ENCODE measurements at places on chromosomes 6 and 20.

DNA sequence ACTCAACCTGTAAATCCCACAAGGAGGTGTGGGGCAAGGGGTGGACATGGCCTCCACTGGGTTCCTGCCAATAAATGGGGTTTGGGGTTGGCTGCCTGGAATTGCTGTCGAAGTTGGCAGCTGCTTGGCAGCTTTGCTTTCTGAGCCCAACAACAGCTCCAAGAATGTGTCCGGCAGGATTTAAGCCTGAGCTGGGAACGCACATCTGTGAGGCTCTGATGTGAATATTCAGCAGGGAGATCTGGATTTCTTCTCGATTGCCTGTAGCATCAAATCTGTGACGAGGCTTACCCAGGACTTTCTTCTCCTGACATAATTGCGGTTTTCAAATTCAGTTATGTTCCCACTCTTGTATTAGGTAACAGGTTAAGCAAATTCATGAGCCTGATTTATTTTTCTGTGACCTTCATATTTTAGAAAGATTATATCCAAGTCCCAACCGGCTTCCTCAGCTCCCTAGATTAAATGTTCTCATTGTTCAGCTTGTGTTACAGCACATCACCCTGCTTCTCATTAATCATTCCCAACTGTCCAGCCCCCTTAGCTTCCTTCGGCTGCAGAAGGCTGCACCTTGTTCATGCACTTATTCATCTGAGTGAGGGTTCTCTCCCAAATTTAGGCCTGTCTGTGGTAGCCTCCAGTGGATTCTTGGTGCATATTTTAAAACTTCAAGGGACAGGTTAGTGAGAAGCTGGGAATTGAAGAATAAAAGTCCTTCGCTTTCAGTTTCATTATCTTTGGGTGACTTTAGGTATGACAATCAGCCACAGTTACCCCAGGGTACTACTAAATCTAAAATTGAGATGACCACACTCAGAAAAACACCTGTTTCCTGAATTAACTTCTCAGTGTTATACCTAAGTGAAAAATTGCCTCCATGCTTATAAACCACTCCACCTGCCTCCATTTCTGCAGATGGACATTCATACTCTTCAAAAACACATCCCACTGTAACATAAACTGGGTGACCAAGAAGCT lies 310.0 kb downstream of the ESR1 start:
- no peak for DNase-seq

GRCh38 chr6:30914854-30915590 lies 984 bp downstream of the VARS2 start:
- DNase-seq, result peak; percentile 12

- DNase-seq, result no peak
Measured at GRCh38 chr6:152637296-152638047, at the start of gene SYNE1. Gene SYNE1 (minus strand): TSS chr6:152637362. CDS start chr6:152628331, 9,031 bp downstream.

DNA sequence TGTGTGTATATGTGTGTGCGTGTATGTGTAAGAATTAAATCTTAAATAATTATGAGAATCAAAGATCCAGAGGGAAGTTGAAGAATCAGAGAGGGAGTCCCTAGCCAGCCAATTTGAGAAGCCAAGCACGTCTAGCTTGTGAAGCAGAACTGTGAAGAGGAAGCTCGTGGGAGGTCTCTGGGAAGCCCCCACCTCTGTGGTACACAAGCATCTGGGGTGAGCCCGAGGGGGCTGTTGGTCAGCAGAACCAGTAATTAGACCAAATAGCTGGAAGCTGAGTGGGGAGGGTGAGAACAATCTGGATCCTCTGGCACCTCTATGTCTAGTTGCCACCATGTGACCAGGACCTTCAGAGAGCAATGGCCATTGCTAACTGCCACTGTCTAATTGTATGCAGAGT lies 310.0 kb upstream of the PRND start:
- no peak for DNase-seq

DNA sequence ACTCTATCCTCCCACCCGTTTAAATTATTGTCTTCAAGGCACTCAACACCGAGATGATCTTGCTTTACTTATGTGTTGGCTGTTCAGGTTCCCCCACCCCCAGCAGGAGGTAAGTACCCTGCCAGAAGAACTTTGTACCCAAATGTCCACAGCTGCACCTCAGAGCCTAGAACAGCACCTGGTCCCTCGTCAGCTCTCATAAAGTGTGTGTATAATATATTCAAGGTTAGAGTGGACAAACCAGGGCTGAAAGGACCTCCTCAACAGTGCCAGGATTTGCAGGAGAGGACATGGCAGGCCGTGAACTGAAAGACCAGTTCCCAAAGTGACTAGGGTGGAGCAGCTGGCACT lies 5.9 kb upstream of the CPXM1 start:
- DNase-seq, result no peak

DNA sequence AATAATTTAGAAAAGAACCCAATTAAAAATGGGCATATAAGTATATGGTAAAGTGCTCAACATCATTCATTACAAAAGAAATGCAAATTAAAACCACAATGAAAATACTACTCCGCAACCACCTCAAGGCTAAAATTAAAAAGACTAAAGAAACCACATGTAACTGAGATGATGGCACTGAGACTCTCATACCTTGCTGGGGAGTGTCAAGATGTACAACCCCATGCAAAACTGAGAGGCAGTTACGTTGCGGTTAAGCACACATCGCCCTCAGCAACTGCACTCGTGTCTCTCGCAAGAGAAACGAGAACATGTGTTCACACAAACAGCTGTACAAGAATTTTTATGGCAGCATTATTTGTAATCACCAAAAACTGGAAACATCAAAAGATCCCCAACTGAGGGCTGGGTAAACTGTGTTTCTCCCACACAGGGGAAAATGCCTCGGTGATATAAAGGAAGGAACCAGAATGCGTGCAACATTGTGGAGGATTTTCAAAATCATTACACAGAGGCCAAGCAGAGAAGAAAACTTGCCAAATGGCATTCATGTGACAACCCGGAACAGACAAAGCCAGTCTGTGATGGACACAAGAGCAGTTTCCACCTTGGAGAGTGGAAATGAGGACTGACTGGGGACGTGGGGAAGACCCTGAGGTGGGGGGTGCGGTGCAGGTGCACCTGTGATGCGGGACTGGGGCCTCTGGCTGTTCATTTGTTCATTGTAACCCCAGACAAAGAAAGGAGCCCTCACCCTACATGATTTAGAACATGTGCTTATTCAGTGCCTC lies 144.9 kb downstream of the WDR27 start:
- no peak for DNase-seq

DNA sequence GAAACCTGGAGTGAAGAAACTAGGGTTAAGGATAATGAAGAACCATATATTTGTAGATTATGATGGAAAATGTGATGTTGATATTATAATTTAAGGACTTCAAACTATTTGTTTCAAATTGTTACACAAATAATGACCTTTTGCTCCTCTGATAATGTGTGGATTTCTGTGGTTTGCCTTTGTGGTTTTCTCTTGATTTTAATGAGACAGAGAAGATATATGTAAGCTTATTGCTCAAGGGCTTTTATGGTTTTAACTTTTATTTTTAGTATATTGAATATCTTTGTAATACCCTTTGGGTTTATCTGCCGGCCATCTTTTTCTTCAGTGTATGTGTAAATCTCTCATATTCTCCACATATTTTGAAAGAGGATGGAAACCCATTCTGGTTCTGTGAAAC lies 362.3 kb downstream of the RIMS1 start:
- DNase-seq, result no peak

DNA sequence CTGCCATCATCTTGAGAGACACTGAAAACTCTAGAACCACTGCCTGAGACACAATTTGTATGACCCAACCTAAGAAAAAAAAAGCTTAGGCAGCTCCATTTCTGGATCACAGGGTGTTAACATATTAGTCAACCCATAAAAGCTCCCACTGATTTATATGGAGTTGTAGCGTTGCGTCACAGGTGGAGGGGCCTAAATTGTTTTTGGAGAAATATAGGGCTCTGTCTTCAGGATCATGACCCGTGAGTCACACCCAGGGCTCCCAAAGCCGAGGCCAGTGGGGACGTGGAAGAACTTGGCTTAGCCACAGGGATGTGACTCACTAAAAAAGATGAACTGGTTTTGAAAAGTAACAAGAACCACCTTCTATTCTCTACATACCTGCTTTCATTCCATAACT lies 116.5 kb upstream of the BMP2 start:
- no peak for DNase-seq

GRCh38 chr6:72504406-72504805 lies 117.5 kb upstream of the KCNQ5 start:
- no peak for DNase-seq

GRCh38 chr6:131970076-131970859 lies 19.1 kb upstream of the CCN2 start:
- no peak for DNase-seq

DNA sequence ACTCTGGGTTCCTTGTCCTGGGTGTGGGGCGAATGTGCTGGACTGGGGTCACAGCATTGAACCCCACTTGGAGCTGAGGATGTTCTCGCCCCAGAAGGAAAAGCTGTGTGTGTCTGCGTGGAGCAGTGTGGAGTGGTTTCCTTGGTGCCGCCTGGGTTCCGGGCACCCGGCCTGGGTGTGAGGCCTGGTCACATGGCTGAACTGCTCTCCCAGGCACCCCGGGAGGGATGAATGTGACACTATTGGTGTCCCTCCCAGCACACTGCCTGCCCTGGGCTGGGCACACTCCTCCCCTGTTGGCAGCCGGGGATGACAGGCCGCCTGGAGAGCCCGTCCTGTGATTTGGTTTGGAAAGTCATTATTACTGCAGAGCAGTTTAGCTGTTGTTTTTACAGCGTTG lies 12.3 kb downstream of the MYT1 start:
- no peak for DNase-seq

- DNase-seq, result no peak
Measured at GRCh38 chr20:19392344-19393130, 180.1 kb downstream of the SLC24A3 start.

GRCh38 chr20:20096421-20096820 lies 44.1 kb downstream of the CFAP61 start:
- peak; percentile 90 for DNase-seq
